ENCODE measurements at places on chromosomes 11 and 22. TPM values are rescaled to one million over a fixed set of nuclear protein-coding genes. Genes with fewer than 3 reads are reported as not detected.

The FAM181B gene
- total RNA-seq = 0.05 TPM

The DDIAS gene
- 16.3 TPM for total RNA-seq

The LRP4 gene
- total RNA-seq = 7.3 TPM

The P2RY6 gene
- 2.8 TPM for total RNA-seq

The CXCR5 gene
- 0.03 TPM for total RNA-seq

The OR52B6 gene
- not detected for total RNA-seq

Data from A549 treated with dexamethasone at 1 μM for 4 hours (cell line).